H9 (cell line): ENCODE measurements at places on chromosomes 6 and 20.

DNA sequence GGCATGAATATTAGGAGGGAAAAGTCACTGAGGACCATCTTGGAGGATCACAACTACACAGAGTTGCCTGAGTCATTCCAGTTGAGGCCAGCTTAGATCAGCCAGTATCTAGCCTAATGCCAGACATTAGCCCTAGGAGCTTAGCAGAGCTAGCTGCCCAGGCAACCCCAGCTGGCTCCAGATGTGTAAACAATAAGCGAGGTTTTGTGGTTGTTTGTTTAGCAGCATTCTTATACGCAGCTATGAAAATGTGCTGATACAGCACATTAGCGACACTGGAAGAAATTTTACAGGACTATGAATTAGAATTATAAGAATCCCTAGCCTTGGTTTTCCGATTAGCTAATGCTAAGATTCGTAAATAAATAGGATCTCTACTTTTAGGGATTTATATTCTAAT lies 59.3 kb downstream of the BTBD3 start:
- peaks cover 8% of the 10 kb centered on the region; the same call in 1 of the 2 replicates for H3K4me1 ChIP-seq
- no peaks in the 10 kb centered on the region; the same call in 2 of the 3 replicates for H3K36me3 ChIP-seq
- DNase-seq = no peak
- H3K27ac ChIP-seq = no peak overlapping the region

GRCh38 chr6:116924245-116924644 lies 47.2 kb downstream of the RFX6 start:
- H3K36me3 ChIP-seq = no peaks in the 10 kb centered on the region
- H3K4me1 ChIP-seq = no peaks in the 10 kb centered on the region
- H3K27me3 ChIP-seq = no peaks in the 10 kb centered on the region
- DNase-seq = no peak
- no peak overlapping the region for H3K27ac ChIP-seq

DNA sequence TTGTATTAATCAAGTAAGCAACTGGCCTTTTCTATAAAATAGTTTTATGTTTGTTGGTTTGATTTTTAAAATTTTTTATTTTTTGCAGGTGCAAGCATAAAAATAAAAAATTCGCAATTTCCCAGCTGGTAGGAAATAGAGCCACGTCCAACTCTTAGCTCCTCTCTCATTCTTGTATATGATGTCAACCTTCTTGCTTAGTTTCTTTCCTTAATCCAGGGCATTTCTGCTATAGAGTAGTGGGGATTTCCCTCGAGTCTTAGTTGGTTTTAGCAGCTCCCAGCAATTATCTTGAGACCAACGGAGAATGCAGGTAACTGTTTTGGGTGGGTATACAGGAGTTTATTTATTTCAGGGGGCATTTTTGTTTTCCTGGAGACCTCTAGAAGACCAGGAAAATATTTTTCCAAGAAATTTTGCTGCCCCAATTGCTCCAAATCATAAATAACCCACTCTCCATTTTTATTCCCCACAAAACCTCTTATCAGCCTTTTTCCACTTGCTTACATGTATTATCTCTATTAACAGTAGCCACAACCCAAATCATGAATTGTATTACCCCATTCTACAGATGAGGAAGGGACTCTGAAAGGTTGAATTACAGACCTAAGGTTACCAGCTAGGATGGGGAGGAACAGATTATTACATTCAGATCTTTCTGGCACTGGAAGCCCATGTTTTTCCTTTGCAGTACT lies 18.4 kb downstream of the PHACTR2 start:
- no peak overlapping the region for H3K27ac ChIP-seq
- H3K4me3 ChIP-seq = no peak overlapping the region
- DNase-seq = no peak
- peaks cover 21% of the 10 kb centered on the region; the same call in 1 of the 2 replicates for H3K4me1 ChIP-seq
- H3K36me3 ChIP-seq = peaks cover 6% of the 10 kb centered on the region; the same call in 2 of the 3 replicates
- no peaks in the 10 kb centered on the region for H3K27me3 ChIP-seq

GRCh38 chr6:39565956-39566355 lies 159.3 kb downstream of the KIF6 start:
- DNase-seq = no peak
- no peaks in the 10 kb centered on the region for H3K36me3 ChIP-seq
- no peak overlapping the region for H3K27ac ChIP-seq
- no peak overlapping the region for H3K4me3 ChIP-seq
- H3K27me3 ChIP-seq = no peaks in the 10 kb centered on the region

DNA sequence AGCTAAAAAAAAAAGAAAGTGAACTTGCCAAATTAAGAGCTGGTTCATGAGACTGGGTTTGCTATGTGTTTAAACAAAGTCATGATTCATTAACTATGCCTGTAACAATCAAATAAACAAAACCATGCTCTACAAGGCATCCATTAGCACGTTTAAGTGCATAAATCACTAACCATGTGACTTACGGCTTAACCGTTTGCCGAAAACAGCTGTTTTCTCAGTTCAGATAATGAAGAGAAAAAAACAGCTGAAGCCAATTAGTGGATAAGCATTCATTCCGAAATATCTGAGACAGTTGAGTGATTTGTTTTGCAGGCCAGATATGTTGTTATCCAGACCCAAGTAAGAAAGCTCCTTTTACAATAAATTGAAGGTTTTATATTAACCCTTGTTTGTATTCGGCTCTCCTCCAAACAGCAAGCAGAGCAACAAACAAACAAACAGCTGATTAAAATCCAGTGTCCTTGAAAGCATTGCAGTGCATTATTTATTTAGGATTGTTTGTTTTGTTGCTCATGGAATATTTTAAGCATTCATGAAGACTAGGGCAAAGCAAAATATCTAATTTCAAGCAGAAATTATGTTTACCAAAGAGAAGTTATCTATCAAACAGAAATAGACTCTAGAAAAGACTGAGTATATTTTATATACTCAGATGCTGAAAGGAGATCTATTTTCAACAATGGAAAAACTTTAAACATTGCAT lies 343.5 kb downstream of the RFPL4B start:
- no peak overlapping the region for H3K4me3 ChIP-seq
- H3K27ac ChIP-seq = no peak overlapping the region
- no peaks in the 10 kb centered on the region for H3K27me3 ChIP-seq

DNA sequence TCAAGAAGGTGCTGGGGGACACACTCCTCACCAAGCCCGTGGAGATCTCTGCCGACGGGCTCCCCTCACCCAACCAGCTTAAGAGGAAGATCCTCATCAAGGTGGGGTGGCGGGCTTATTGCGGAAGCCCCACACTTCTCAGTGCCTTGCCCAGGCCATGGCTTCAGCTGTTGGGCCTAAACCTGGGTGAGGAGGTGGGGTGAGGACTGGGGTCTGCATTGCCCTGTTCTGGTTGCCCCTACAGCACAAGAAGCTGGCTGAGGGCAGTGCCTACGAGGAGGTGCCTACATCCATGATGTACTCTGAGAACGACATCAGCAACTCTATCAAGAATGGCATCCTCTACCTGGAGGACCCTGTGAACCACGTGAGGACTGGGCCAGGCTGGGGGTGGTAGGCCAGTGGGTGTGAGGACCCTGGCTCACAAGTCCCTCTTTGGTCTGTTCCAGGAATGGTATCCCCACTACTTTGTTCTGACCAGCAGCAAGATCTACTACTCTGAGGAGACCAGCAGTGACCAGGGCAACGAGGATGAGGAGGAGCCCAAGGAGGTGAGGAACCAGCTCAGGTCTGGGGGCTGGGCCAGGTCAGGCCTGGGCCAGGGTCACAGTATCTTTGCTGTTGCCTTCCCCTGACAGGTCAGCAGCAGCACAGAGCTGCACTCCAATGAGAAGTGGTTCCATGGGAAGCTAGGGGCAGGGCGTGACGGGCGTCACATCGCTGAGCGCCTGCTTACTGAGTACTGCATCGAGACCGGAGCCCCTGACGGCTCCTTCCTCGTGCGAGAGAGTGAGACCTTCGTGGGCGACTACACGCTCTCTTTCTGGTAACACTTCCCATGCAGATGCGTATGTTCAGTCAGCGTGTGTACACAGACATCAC lies 27.9 kb downstream of the PLCG1 start:
- no peak overlapping the region for H3K27ac ChIP-seq
- DNase-seq = no peak

DNA sequence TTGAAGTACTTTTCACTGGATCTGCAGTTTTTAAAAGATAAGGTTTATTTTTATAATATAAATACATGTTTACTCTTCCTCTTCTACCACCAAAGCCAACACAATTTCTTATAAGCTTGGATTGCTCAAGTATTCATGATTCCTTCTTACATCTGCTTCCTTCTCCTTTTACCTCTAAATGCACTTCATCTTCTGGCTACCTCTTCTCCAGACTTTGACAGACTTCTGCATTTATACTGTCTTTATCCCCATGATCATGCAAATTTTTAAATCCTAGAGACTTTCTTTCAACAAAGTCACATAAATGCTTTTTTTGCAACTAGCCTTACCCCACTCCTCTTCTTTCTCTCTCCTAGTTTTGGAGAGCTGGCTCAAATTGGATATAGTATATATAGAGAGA lies 142.9 kb downstream of the TFAP2B start:
- no peak for DNase-seq
- no peaks in the 10 kb centered on the region for H3K27me3 ChIP-seq
- H3K4me1 ChIP-seq = no peaks in the 10 kb centered on the region
- no peaks in the 10 kb centered on the region for H3K36me3 ChIP-seq
- no peak overlapping the region for H3K27ac ChIP-seq

GRCh38 chr6:137452333-137452894 lies 41.8 kb downstream of the OLIG3 start:
- DNase-seq = no peak
- H3K36me3 ChIP-seq = peaks cover 5% of the 10 kb centered on the region
- H3K4me1 ChIP-seq = no peaks in the 10 kb centered on the region
- no peak overlapping the region for H3K27ac ChIP-seq
- H3K4me3 ChIP-seq = no peak overlapping the region
- no peaks in the 10 kb centered on the region for H3K27me3 ChIP-seq

GRCh38 chr6:149941583-149942460 lies at the start of gene ULBP2:
ULBP2 (plus strand) TSS chr6:149942014; CDS start chr6:149942073, 59 bp downstream.
- peak within 1 kb of the TSS; percentile 88 for H3K4me3 ChIP-seq
- no peak within 1 kb of the TSS for H3K27ac ChIP-seq
- peaks cover 4% of the 10 kb centered on the region; the same call in 1 of the 2 replicates for H3K36me3 ChIP-seq
- DNase-seq = peak; percentile 83
- H3K4me1 ChIP-seq = no peaks in the 10 kb centered on the region

- H3K36me3 ChIP-seq = no peaks in the 10 kb centered on the region
- no peak overlapping the region for H3K27ac ChIP-seq
- H3K4me1 ChIP-seq = peaks cover 11% of the 10 kb centered on the region; the same call in 1 of the 2 replicates
- DNase-seq = no peak
These were observed 82.0 kb downstream of the PTPRK start for GRCh38 chr6:128438393-128438792.

DNA sequence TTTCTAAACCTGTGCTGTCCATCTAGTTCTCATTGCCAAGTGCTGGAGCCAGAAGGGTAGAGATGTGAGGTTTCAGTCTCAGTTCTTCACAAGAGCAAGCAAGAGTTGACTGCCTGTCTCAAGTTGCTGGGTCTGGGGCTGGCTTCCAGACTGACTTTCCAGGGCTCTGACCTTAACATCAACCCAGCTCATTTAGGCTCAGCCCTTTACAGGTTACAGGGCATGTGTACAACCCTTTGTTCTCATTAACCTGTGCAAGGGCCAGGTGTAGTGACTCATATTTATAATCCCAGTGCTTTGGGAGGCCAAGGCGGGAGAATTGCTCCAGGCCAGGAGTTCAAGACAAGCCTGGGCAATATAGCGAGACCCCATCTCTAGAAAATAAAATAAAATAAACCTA lies 30.6 kb downstream of the FITM2 start:
- no peak overlapping the region for H3K27ac ChIP-seq
- no peaks in the 10 kb centered on the region for H3K36me3 ChIP-seq
- no peak overlapping the region for H3K4me3 ChIP-seq
- DNase-seq = no peak
- no peaks in the 10 kb centered on the region for H3K4me1 ChIP-seq
- no peaks in the 10 kb centered on the region for H3K27me3 ChIP-seq

DNA sequence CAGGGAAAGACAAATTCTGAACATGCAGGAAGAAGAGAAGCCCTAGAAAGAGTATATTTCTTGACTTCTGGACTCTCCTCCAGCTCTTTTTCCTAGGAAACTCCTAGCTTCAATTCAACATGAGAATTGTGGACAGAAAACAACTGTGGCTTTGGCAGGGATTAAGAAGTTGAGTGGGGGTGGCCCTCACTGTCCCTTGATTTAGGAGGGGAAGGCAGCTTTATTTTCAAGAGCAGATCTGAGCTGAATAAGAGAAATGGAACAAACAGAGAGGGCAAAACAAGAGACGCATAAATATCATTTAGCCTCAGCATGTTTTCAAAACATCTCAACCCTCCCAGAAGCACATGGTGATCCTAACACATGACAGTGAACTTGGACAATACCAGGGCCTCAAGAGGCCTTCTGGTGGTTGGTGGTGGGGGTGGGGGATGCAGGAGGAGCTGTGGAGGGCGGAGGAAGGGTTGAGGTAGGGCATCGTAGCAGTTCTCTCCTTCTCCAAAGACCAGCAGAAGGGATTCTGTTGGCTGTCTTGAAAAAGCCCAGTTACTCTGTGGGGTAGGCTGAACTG lies 21.1 kb upstream of the TAGAP start:
- no peak overlapping the region for H3K27ac ChIP-seq
- H3K4me3 ChIP-seq = no peak overlapping the region
- H3K36me3 ChIP-seq = no peaks in the 10 kb centered on the region
- H3K27me3 ChIP-seq = no peaks in the 10 kb centered on the region
- no peaks in the 10 kb centered on the region for H3K4me1 ChIP-seq

- H3K4me1 ChIP-seq = no peaks in the 10 kb centered on the region; the same call in 1 of the 2 replicates
- H3K27me3 ChIP-seq = no peaks in the 10 kb centered on the region
- no peak overlapping the region for H3K27ac ChIP-seq
These were observed 13.1 kb upstream of the PEX7 start for GRCh38 chr6:136809091-136809860.

- no peak for DNase-seq
- H3K36me3 ChIP-seq = peaks cover 14% of the 10 kb centered on the region
- 0 out of 2 replicates have a peak, but pooled peaks cover 2% of the 10 kb centered on the region for H3K4me1 ChIP-seq
- H3K27me3 ChIP-seq = no peaks in the 10 kb centered on the region
These were observed 534 bp upstream of the AKIRIN2 start for GRCh38 chr6:87702589-87702945.

GRCh38 chr6:11009353-11009752 lies 34.8 kb downstream of the ELOVL2 start:
- H3K27me3 ChIP-seq = no peaks in the 10 kb centered on the region
- H3K4me1 ChIP-seq = no peaks in the 10 kb centered on the region; the same call in 1 of the 2 replicates
- H3K36me3 ChIP-seq = no peaks in the 10 kb centered on the region
- no peak overlapping the region for H3K4me3 ChIP-seq

GRCh38 chr20:14543040-14543439 lies 205.6 kb upstream of the FLRT3 start:
- H3K36me3 ChIP-seq = no peaks in the 10 kb centered on the region
- no peaks in the 10 kb centered on the region for H3K4me1 ChIP-seq
- no peaks in the 10 kb centered on the region for H3K27me3 ChIP-seq
- no peak overlapping the region for H3K27ac ChIP-seq
- no peak for DNase-seq
